Smooth muscle cell of the brain vasculature (primary cell): ENCODE measurements at places on chromosomes 2 and 18.

- no peak for DNase-seq
Observed at GRCh38 chr2:205989271-205990071, 96.5 kb downstream of the INO80D start.

GRCh38 chr2:103977668-103978067, 876.2 kb upstream of the POU3F3 start:
- no peak for DNase-seq

GRCh38 chr2:205700331-205701132, 18.2 kb downstream of the NRP2 start:
- DNase-seq: peak; percentile 84

DNA sequence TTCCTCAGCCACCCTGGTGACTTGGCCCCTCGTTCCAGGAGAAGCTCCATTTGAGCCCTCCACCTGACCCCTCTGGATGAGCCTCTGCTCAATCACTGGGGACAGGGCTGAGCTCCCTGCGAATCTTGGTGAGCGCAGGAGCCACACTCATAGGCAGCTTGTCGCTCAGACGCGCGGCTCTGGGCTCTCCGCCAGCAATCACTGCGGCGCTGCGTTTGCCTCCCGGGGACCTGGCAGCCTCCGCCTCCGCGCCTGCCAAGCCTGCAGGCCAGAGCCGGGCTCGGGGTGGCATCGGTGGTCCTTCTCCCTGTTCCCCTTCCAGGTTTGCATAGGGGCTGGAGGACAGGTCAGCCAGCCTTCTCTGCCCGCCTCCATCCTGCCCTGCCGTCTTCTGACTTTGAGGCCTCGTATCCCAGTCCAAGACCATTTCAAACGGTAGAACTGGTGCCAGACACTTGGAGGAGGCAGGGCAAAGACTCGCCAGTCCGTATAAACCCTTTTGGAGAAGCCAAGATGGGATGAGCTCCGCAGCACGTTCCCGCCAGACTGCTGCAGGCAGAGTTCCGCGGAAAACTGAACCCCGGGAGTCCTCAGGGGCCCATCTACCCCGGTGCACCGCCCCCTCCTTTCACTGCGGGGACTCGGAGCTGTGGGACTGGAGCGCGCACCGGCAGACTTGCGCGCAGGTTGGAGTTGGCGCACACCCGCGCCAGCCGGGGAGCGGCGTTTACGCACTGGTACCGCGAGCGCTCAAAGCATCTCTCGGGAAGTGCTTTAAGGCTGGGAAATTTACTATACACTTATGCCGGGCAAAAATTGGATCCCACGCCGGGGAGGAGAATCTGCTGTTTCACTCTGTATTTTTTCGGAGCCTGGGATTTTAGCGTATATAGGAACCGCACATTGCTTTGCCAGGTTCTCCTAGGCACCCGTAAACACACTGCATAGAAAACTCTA, 1.1 kb upstream of the TACR1 start:
- DNase-seq: no peak

GRCh38 chr2:230668184-230668938, 44.3 kb upstream of the CAB39 start:
- DNase-seq: no peak

GRCh38 chr2:98382739-98383138, 36.5 kb downstream of the CNGA3 start:
- DNase-seq: no peak

GRCh38 chr2:232699110-232699509, 2.0 kb downstream of the GIGYF2 start:
- DNase-seq: no peak

- no peak for DNase-seq
Observed at GRCh38 chr2:19807866-19808265, 93.9 kb downstream of the TTC32 start.

DNA sequence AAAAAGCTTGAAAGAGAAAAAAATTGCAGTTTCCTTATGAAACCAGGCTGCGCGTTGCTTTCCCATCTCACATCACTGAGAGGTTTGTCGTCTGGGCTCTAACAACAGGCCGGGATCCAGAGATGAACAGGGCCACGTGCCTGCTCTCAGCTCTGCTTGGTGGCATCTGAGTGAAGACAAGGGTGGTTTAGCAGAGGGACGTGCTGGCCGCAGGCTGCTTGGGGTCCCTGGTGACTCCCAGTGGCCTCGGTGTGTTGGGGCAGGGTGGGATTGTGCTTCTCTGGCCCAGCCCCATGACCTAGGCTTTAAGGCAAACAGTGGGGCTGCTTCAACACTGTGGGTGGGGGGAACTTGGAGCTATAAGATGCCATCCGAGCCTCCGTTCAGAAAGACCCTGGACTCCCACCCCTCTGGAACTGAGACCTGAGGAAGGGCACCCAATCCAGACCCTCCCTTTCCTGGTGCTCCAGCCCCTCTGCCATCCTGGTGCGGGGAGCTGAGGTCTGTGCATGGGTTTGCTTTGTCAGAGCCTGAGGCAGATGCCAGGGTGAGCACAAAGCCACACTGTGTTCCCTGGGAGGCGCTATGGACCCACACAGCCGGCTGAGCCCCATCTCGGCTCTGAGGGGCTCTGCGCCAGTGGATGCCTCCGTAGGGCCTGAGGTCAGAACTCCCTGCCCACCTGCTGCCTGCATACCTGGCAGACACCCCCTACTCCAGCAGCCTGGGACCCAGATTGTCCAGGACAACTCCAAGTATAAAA, 18.4 kb upstream of the HPCAL1 start:
- DNase-seq: no peak

- no peak for DNase-seq
Observed at GRCh38 chr2:167943368-167943767, 304.0 kb downstream of the STK39 start.

DNA sequence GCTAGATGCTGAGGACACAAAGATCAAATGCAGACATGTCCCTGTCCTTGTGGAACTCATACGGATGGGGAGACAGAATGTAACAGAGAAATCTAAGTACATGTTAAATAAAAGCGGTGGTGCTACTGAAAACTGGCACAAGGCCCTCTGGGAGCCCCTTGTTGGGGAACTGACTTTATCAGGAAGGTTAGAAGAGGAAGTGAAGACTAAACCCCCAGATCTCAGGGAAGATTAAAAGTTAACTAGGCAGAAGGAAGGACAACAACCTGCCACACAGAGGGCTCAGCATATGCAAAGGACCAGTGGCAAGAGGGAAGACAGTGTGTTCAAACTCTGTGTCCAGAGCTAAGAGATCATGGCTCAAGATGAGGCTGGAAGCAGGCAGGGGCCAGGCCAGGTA, 4.8 kb downstream of the CACNB4 start:
- no peak for DNase-seq

DNA sequence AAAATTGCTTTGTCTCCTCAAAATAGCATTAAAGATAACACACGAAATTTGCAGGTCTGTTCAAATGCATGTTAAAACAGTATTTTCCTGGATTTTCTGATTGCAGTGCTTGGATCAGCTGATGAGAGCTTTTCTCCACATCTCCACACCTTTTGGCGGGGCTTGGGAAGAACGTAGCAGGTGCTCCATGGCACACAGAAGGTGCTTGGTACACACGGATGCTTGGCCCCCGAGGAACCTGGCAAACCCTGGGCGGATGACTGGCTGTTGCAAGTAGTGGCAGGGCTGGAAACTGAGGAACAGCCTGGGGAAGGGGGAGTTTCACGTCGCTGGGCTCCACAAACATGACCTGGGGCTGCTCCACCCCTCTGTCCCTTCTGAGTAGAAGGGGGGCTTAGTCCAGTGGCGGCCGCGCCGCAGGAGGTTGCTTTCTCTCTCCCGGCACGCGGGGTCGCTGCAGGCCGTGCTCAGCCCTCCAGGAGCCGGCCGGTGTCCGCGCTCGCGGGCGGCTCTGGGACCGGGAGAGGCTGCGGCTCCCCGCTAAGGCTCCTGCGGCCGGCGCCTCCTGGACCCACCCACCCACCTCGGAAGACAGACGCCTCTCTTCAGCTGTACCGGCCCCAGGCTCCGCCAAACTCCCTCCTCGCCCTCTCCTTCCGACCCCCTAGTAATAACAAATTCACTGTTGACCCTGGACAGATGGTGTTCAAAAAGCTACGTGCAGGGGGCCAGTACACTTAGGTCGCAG, 69.3 kb downstream of the MARCO start:
- DNase-seq: no peak

DNA sequence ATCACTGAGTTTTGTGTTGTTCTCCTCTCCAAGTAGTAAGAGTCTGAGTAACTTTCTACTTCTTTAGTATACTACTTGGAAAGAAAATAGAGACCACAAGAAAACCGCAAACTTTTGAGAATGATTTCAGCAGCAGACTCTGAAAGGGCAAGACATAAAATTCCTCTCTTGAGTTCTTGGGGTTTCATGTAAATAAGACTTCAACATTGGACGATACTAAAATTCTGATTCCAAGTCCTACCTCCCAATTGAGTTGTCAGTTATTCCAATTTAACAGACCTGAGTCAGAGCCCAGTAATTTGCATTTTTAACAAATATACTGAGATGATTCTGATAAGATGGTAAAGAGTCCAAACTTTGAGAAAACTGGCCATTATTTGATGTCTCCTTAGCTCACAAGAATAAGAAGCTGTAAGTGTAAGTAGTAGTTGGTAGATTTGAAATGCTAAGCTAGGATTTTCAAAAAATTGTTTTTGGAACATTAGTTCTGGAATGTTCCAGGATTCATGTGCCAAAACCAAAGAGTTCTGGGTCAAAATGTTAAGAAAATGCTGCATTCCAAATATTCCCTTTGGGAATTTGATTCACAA, 261.6 kb upstream of the SPOPL start:
- peak; percentile 17 for DNase-seq

- DNase-seq: peak; percentile 70
Observed at GRCh38 chr2:233443511-233444183, 89.4 kb downstream of the DGKD start.

- no peak for DNase-seq
Observed at GRCh38 chr2:219441451-219442255, 7.0 kb downstream of the SPEG start.

- DNase-seq: peak; percentile 26
Observed at GRCh38 chr2:237025090-237025865, 60.4 kb upstream of the COPS8 start.

GRCh38 chr2:240141736-240142135, 1.3 kb upstream of the OTOS start:
- no peak for DNase-seq

- no peak for DNase-seq
Observed at GRCh38 chr2:181411105-181411849, 45.9 kb upstream of the ITGA4 start.

GRCh38 chr2:80303006-80303908, 1.3 kb downstream of the LRRTM1 start:
- DNase-seq: no peak

DNA sequence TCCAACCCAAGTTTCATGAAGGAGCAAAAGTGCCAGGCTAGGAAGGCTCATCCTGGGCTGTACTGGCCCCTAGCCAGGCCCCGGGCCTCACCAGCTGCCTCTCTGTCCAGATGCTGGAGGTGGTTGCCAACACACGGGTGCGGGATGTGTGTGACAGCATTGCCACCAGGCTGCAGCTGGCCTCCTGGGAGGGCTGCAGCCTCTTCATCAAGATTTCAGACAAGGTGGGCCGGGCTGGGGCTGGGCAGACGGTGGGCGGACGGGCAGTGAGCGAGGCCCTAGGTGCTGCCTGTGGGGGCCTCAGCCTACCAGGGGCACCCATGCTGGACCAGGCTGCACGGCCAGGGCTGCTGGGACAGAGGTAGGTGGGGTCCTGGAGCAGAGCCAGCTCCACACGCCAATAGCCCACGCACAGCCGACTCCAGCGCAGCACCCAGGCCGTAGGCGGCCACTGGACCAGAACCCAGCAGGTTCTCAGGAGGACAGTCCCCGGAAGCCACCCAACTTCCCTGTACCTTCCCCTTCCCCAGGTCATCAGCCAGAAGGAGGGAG, 11.8 kb upstream of the GPR17 start:
- no peak for DNase-seq

GRCh38 chr2:221134718-221135117, 437.4 kb downstream of the EPHA4 start:
- DNase-seq: no peak

DNA sequence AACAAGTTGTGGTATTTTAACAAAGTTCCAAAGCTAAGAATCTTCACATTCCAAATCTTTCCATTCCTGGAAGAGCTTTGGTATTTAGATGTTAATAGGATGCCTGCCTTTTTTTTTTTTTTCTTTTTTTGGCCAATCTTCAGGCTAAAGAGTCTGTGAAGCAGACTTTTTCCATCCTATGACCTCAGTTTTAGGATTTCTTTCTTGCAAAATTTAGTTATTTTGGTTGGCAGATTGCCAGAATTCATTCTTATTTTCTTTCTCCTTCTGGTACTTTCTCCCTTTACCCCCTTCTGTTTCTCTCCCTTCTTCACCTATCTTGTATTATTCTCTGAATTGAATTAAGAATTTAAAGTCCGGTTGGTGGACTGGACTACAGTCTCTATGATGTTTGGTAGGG, 217.8 kb upstream of the REV1 start:
- DNase-seq: no peak

DNA sequence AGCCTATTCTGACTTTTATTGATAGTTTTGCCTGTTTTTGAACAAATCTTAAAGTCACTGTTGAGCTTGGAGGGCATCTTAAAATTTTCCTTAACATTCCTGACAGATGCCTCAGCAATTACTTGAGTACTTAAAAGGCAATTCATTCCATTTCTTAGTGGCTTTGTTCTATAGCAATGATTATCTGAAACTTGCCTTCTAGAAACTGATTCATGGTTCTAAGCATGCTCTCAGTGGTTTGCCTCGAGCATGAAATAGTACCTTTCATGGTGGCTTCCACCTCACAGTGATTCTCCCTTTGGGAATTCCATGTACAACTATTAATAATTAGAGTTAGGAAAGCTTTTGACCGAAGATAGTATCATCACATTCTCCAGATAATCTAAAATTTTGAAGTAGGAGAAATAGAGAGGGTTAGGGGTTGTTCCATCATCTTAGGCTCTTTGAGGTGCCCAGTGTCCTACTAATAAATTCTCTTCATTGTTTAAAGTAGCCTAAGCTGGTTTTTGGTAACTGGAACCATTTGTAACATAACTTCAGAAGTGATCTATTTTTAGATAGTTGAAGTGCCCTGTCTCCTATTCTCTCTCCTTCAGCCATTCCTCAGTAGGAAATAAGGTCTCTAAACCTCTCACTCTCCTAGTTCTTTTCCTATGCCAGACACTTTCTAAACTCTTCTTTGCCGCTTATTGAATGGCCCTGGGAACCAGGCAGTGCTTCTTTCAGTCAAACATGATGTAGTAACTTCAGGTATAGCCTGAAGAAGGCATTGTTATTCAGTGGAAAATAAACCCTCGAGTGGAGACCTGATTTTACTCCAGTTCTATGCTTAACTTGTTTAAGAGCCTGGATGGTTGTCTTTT, 156.1 kb downstream of the HAUS1 start:
- DNase-seq: no peak

- DNase-seq: no peak
Observed at GRCh38 chr2:153780241-153780640, 91.5 kb upstream of the GALNT13 start.

DNA sequence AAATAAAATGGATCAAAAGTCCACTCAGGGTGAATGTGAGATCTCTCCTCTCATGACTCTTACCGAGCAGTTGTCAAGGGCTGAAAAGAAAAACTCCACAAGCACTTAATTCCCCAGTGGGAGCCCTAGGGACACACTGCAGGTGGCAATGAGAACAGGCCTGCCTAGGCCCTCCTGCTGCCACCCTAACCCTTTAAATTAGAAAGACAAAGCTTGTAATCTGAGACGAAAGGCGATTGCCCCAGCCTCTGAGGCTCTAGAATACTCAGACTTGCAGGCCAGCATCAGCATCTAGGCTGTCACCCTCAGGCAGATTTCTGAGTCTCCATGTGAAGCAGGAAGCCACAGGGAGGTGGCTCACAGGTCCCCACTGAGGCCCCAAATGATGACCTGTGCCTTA, 457.0 kb upstream of the MYT1L start:
- DNase-seq: no peak
